HL-60 (cell line): ENCODE measurements at places on chromosomes 16 and 17.

- peak; percentile 19 for DNase-seq
Observed at GRCh38 chr17:75689441-75689873, 22.3 kb downstream of the SAP30BP start.

- no peak for DNase-seq
Observed at GRCh38 chr16:81292936-81293335, 21.8 kb upstream of the GAN start.

DNA sequence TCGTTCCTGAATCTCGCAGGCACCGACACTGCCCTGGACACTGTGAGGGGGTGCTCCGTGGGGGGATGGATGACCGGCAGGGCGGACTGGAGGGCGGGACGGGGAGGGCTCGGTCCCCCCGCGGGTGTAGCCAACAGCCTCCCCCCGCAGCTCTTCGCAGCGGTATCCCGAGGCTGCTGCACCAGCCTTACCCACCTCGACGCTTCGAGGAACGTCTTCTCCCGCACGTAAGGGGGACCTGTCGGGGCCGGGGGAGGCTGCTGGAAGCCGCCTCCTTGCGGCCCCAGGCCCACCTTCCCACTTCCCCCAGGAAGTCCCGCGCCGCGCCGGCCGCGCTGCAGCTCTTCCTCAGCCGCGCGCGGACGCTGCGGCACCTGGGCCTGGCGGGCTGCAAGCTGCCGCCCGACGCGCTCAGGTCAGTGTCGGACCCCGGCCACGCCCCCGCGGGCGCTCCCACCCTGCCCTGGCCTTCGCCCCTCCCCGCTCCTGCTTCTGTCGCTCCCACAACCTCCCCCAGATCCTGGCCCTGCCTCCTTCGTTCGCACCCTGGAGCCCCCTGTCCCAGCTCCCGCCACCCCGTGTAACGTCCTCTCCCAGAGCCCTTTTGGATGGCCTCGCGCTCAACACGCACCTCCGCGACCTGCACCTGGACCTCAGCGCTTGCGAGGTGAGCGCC lies 3.3 kb downstream of the CARMIL2 start:
- no peak for DNase-seq

- no peak for DNase-seq
Observed at GRCh38 chr17:57357392-57357784, 101.1 kb downstream of the MSI2 start.

DNA sequence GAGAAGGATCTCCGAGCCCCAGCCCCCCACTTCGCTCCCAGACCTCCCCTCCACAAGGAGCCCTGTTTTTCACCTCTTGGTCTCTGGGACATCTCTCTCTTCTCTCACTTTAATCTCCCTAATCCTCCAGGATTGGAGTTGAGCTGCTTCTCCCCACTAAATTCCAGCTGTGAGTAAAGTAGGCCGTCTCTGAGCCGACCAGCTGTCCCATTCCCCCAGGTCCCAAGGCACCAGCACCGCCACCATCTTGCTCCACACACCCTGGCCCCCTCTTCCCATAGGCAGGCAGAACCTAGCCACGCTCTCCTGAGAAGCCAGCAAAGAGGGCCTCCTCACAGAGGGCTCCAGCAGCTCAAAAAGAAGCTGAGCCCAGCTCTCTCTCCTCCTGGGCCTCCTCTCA lies 878 bp downstream of the DLG4 start:
- DNase-seq = no peak

GRCh38 chr17:77735081-77735565 lies 223.4 kb upstream of the TNRC6C start:
- DNase-seq = no peak

GRCh38 chr16:79528338-79528737 lies 72.2 kb downstream of the MAF start:
- no peak for DNase-seq

DNA sequence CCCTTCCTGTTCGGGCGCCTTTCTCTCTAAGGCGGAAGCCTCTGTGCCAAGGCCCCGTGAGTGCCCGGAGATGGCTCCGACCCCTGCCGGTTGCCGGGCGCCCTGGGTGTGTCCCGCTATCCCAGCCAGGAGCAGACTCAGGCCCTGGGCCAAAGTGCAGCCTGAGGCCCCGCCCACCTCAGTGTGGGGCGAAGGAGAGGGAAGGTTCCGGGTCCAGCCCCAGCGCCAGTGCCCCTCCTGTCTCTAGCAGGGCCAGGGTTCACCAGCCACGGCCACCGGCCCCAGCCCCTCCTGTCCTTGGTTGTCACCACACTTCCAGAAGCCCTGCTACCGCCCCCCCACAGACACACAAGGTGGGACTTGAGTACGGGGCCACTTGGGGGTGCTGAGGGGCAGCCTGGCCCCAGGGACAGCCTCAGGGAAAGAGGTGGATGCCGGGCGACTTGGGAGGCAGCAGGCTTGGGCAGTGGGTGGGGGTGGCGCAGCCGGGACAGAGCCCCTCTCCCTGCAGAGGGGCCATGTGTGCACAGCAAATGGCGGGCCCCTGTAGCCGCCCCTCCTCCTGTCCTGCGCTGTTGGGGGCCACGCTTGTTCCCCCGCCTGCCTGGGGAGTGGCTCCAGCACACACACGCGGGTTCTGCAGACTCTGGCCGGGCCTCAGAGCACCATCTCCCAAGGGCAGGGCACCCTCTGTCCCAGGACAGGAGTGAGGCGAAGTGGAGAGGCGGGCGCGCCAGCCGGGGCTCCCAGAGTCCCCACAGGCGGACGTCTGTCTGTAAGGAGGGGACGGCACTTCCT lies 6.0 kb downstream of the C1QTNF8 start:
- no peak for DNase-seq

DNA sequence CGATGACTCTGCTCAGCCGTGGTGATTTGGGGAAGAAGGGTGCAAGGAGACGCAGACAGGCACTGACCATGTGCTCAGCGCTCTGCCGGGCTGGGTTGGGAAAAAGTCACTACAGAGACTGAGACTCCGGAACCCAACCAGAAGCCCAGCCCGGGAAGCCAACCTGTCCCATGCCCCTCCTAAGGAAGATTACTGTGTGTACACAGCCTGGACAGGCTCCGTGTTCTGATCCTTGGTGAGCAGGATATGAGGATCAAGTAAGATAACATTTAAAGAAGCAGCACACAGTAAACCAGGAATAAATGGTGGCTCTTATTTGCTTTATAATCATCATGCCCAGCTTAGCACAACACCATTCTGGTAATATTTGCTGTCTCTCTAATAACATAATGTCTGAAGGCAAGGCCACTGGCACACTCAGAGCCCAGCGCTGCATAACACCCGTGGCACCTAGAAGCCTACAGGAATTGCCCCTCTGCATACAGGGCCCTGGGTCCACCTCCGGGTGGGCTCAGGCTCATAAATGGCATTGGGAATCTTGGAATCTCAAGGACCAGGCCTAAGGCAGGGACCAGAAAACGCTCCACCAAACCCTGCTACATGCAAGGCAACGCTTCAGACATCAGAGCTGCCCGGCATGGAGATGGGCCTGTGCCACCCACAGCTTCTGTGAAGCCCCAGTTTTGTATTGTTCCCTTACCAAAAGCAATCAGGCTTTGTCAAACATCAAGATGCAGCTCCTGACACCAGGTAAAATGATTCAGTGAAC lies 113.5 kb downstream of the DYNLRB2 start:
- DNase-seq = no peak

DNA sequence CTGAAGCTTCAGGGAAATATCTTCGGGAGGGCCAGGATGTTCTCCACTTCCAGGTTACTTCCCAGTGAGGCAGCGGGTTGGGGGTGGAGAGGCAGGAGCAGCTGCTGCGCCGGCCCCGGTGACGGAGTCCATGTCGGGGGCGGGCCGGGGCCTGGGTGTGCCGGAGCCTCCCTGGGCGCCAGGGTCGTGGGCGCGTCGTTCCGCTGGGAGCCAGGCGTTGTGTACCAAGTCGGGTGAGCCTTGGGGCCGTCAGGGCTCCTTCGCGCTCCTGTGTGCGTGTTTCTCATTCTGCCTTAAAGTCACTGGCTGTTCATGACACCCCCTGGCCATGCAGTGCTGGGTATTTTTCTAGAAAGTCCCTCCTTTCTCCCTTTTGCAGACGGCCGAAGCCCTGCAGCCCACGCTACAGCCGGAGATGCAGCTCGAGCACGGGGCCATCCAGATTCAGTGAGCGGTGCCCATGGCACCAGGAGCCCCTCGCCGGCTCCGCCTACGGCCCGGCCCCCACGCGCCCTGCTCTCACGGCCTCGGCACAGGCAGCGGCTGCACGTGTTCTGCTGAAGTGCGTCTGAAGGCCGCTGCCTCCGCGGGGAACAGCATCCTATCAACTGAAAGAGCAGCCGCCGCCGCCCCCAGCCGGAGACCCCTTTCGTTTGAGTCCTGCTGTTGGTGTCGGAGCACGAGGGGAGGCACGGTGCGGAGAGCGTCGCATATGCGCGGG lies 125.1 kb downstream of the BANP start:
- DNase-seq = no peak

GRCh38 chr17:80565343-80566053 lies 20.9 kb downstream of the RPTOR start:
- no peak for DNase-seq

DNA sequence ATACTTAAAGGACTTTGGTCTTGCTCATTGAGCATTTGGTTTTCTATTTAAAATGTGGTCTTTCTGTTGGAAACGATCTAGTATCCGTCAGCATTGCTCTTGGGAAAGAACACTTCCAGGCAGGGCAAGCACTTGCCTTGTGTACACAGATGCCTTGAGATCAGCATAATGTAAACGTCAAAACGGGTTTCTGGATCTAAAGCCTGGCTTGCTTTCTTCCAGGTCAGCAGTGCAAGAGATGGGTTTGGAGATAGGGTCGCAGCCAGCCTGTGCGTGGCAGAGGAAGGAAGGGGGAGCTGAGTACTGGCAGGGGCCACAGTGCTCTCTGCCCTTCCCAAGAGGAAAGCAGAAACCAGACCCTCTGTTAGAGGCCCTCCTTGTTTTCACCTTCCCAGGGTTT lies 175.5 kb downstream of the LGALS9B start:
- DNase-seq = no peak

GRCh38 chr16:69611103-69611640 lies 45.4 kb downstream of the NFAT5 start:
- no peak for DNase-seq

DNA sequence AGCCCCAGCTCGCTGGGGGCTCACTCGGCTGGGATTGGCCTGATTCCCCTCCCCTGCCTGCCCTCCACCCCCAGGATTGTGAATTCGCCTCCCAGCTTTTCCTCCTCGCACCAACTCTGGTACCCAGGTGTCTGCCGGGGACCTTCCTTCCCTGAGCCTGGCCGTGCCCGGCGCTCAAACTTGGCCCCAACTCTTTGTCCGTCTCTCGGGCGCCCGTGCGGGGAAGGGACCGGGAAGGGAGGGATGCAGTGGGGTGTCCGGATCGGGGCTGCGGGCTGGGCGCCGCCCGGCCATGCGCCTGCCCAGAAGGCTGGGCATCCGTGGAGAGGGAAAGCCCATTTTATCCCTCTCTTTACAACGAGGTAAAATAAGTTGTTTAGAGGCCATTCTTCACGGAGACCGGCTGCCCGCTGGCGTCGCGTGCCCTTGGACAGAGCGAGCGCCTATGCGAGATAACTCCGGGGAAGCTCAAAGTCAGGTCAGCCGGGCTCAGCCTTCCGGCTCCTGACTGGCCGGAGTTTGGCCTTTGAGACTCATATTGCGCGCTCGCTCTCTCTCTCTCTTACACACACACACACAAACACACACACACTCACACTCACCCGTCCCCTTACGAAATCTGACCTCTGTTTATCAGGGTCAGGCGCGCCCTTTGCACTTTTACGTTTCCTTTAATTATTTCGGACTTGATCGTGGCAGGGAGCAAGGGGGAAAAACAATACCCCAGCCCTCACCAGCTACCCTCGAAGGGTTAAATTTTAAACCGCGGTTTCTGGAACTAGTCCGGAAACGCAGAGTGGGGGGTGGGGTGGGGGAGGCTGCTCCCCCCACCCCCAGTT lies 774 bp upstream of the MAF start:
- no peak for DNase-seq

GRCh38 chr17:19017804-19018599 lies 13.4 kb upstream of the FAM83G start:
- DNase-seq = no peak

GRCh38 chr17:30379303-30379902 lies 676 bp downstream of the CPD start:
- DNase-seq = no peak

GRCh38 chr16:85324488-85324887 lies 212.2 kb upstream of the CIBAR2 start:
- DNase-seq = no peak

DNA sequence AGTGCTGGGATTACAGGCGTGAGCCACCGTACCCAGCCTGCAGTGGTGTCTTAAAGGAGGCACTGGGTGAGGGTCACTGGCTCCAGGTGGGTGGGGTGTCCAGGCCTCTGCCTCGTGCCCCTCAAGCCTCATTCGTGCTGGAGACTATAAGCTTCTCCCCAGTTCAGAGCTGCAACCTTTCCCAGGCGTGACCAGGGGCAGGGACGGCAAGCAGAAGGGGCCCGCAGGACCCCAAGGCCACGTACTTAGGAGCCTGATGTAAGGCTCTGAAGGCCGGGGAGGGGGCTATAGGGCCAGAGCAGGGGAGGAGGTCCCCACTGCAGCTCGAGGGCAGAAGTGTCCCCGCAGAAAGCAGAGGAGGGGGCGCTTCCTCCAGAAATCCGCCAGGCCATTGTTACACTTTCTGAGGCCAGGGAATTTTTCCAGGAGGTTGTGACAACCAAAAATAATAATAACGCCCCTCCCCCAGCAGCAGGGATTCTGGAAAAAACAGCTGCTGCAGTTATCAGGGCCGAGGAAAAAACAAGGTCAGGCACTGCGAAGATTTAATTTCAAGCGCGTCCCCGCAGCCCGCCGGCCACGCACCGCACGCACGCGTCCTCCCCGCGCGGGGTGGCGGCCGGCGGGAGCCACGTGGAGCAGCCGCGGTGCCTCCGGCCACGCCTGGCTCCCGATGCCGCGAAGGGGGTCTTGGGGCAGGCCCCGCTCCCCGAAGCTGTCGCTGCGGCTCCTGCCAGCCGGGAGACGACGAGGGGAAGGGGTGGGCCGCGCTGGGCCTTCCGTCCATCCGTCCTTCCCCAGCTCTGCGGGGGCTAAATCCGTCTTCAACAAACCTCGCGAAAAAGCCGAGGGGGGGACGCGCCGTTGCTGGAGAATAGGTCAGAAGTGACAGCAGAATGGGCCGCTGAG lies 45.8 kb upstream of the SLC38A10 start:
- DNase-seq = no peak

- DNase-seq = no peak
Observed at GRCh38 chr17:17364338-17364667, 61.1 kb downstream of the NT5M start.

DNA sequence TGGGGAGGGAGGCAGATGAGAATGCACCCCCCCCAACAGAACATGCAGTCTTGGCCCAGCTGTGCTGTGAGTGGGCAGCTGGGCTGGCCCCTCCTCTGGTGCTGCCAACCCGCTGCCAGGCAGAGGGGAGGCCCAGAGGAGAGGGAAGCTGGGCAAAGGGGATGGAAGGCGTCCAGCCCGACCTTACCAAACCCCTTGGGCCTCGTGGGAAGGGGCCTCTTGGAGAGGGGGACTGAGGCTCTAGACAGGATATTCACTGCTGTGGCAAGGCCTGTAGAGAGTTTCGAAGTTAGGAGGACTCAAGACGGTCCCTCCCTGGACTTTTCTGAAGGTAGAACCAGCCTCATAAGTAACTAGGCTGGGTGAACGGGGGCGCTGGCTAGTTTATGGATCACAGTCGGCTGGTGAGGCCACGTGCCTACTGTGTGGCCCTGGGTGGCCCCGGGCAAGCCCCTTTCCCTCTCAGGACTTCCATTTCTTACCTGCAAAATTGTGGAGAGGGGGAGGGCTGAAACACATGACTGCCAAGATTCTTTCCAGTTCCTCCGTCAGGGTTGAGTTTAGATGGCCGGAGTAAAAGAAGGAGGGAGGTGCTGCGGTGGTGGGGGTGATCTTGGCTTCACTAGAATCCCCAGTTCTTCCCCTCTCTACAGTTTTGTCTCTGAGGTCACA lies 857 bp upstream of the STAT5A start:
- DNase-seq = no peak
